ENCODE measurements at places on chromosomes 1 and 21.
A peak's percentile ranks its signal among the peaks of the same experiment; 100 is the strongest.

- DNase-seq: no peak
These were observed 12.8 kb upstream of the PLA2G2E start for GRCh38 chr1:19936061-19936750.

GRCh38 chr1:234132795-234133194, 228.3 kb downstream of the SLC35F3 start:
- DNase-seq: no peak

DNA sequence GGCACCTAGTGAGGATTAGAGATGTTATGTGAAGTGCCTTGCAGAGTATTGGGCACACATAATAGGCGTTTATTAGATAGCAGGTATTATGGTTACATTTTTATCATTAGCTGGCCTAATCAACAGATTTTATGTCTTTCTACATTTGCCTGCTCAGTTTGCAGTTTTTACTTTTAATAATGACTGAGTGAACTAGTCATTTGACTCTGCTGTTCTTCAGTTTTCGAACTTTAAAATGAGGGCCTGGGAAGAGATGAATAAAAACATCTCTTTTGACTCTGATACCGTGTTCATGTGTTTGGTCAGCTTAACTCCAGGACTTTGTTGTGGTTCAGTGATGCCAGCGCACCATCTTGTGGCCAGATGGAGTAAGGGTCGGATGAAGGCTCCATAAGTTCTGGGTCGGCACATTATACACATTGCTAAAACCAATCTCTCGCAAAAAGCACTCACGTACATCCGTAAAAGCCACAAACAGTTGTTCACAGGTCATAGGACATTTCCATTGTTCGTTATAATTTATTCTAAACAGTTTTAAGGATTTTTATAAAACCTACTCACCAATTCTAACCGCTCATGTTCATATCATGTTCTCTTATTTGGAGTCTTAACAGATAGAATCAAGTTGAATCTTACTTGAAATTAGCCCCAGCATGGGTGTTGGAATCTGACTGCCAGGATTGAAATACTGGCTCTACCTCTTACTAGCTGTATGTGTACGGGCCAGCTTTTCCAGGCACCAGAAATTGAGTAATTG, 78.4 kb upstream of the GPR88 start:
- DNase-seq: peak; percentile 90

GRCh38 chr1:86616871-86617270, 70.0 kb downstream of the CLCA4 start:
- DNase-seq: peak; percentile 30

GRCh38 chr1:10561497-10561896, 86.7 kb downstream of the PEX14 start:
- no peak for DNase-seq

DNA sequence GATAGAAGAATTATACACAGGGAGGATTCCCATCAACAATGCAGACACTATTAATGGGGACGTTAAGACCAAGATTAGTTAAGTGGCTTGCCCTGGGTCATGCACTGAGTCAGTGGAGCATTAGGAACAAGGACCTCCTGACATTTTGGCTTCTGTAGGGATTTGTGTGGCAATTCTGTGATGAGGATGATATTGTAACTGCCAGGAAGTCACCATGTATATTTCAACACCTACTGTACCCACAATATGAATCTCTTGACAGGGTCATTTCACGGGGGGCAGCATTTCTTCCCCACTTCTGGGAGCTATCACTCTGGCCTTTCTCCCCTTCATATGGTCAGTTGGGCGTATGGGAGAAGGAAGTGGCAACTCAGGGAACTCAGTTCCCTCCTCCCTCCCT, 134.9 kb downstream of the RUNX1 start:
- DNase-seq: no peak

DNA sequence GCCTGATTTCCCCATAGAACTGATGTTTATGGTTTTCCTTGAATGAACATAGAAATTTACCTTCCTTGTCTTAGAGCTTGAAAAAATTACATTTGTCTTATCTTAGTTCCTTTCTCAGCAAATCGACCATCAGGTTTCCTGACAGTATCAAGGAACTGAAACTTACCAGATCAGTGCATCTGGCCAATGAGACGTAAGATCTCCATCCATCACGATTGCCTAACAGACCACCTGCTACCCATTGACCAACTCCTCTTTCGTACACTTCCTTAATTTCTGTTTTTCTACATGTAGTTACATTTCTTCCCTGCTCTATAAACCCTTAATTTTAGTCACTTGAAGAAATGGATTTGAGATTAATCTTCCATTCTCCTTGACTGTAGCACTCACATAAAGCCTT, 57.4 kb upstream of the TMPRSS15 start:
- no peak for DNase-seq

GRCh38 chr21:37675202-37675801, 241.0 kb downstream of the KCNJ6 start:
- DNase-seq: peak; percentile 21

- no peak for DNase-seq
These were observed 345.9 kb downstream of the FAM72C start for GRCh38 chr1:143625886-143626285.

DNA sequence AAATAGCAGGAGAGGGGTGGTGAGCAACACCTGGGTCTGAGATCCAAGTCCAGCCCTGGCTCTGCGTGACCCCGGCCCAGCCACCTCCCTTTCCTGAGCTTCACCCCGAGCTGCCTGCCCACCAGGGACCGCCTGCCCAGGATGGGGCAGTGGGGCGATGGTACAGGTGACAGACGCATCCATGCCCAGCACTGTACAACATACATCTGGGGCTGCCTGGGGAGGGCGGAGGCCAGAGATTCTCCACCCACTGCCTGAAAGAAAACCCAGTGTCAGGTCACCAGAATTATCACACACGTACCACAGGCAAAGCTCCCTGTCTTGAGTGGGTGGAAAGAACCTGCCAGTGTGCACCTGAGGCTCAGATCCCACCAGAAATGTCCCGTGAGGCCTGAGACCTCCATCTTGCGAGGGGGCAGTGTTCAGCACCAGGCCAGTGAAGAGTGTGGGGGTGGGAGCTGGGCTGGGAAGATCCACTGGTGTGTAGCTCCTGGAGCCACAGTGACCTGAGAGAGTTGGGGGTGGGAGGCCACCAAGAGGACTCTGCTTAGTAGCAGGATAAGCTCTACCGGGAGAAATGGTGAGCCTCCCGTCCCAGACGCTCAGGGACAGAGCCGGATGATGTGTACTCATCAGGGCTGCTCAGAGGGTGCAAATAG, 81.5 kb downstream of the DMRTB1 start:
- no peak for DNase-seq

DNA sequence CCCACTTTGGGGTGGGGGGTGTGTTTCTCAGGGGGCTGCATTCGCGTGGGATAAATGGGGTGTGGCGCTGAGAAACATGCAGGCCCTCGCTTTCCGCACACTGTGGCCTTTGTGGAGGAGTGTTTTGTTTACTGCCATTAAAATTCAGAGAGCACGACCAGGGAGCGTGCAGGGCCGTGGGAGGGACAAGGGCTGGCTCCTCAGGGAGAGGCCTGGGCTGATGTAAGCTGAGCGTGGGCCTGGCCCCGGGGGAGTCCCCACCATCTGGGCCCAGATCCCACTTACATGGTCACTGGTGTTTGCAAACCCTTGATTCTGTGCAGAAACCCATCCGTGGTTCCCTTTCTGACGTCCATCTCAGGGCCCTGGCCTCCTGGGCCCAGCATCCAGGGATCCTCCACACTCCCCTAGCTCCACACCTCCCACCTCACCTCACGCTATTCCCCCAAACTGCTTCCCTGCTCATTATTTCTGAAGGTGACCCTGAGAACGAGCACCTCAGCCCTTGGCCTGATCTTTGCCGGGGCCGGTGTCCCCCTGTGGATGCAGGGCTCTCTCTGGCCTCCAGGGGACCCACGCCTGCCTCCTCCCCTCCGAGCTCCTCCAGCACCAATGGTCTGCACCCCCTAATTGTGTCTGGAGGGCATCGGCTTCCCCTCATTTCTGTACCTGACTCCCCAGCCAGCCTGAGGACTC, 92.5 kb upstream of the SIM2 start:
- DNase-seq: no peak

- no peak for DNase-seq
These were observed 15.2 kb downstream of the PRKAA2 start for GRCh38 chr1:56660293-56660692.

DNA sequence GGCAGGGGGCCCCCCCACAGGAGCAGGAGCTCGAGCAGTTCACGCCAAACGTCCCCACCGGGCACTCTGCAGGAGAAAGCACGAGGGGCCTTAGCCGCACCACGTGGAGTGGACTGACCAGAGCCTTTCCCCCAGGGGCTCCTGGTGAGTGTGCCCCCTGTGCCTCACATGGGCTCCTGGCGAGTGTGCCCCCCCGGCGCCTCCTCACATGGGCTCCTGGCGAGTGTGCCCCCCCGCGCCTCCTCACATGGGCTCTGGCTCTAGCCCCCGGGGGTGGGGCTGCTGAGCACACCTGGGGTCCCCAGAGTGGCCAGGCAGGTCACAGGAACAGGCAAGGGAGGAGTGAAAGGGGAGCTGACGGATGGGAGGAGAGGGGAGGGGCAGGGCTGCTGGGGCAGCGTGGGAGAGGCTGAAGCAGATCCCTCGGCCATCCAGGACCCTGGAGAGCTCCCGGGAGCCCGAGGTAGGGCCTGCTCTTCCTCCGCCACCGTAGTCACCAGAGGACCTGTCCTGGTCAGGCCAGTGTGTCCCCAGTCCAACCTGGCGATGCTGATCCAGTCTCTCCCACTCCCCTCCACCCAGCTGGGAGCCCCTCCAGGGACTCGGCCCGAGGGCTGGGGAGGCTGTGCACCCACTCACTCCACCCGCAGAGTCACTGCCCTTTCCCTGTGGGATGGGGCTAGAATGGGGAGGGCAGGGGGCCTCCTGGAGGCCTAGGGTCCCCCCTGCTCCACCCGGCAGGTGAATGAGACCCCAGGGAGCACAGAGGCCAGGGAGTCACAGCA, 47.6 kb downstream of the ARHGEF16 start:
- DNase-seq: peak; percentile 65

DNA sequence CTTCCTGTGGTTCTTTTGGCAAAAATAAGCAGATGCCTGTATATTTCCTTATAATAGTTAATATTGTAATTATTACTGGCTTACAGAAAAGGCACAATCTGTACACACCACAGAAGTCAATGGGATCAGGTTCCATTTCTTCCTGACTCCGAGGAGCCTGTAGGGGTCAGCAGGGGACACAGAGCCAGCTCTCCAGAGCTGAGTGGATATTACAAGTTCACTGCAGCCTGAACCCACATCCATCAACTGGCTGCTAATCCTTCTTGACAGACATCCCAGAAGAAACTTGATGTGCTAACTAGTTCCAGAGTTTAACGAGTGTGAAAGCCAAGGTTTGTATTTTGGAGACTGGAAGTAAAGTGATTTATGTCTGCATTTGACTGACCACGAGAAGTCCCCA, 203.8 kb downstream of the LMX1A start:
- DNase-seq: peak; percentile 9

DNA sequence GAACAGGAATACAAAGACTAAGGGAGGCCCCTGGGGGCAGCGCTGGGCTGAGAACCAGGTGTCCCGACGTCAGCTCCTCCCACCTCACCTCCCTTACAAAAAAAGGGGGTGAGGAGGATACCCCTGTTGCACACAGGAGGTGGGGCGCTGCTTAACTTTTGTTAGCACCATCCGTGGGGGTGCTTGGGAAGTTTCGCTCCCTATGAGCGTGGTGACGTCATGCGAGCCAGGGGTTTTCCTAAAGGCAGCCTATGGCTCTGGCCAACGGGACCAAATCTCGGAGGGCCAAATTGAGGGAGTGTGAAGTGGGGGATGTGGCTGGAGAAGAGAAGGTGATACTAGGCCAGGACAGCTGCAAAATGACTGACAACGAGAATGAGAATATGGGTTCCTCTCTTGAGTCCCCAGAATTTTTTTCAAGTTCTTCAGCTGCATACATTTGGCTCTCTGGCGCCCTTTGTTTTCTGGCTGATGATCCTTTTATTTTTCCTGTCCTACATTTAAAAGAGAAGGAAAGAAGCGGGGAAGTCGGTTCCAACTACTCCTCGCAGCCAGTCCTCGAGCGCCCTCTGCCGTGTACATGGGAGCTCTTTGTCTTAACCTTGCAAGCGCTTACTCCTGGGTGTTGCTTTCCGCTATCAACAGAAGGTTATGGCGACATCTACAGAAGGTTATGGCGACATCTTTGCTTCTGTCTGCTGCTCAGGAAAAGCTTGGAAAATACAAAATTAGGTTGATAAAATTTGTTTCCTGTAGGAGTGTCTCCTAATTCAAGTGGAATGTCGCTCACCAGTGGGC, 48.0 kb upstream of the ZC3H11B start:
- peak; percentile 95 for DNase-seq

DNA sequence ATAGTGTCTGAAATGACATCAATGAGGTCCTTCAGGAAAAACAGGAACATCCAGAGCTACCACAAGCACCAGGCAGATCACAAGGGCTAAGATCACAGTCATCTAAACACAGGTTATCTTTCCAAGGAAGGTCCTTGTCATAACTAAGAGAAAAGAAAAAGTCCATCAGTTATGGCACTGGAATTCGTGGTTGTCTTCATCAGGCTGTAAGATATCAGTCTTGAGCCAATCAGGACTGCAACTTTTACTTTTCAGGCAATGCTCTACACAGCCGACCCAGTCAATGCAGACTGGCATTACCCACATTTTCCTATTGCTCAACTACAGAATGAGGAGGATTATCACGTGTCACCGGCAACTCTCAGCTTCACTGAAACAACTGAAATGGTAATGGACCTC, 26.4 kb downstream of the SORT1 start:
- DNase-seq: peak; percentile 67

DNA sequence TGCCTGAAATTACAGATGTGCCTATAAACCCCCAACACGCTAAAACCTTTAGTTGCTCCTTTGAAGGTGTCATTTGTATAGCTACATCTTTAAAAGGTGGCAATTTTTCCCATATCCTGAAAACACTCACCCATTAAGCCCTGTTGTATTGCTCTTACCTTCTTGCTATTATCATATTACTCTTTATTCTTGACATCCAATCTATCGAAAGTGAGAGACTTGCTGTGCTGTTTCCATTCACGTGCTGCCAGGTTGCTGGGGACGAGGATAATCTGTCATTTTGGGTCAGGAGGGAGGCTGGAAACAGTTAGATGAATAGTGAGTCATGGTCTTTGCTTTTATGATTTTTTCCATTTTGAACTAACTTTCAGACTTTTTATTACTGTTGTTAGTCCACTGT, 213.0 kb upstream of the PRMT6 start:
- no peak for DNase-seq

GRCh38 chr21:34630536-34631143, 15.7 kb upstream of the RCAN1 start:
- peak; percentile 66 for DNase-seq

GRCh38 chr1:109475261-109475660, 8.4 kb upstream of the ATXN7L2 start:
- no peak for DNase-seq

- DNase-seq: no peak
These were observed 109.8 kb downstream of the KCNK2 start for GRCh38 chr1:215192306-215192705.

DNA sequence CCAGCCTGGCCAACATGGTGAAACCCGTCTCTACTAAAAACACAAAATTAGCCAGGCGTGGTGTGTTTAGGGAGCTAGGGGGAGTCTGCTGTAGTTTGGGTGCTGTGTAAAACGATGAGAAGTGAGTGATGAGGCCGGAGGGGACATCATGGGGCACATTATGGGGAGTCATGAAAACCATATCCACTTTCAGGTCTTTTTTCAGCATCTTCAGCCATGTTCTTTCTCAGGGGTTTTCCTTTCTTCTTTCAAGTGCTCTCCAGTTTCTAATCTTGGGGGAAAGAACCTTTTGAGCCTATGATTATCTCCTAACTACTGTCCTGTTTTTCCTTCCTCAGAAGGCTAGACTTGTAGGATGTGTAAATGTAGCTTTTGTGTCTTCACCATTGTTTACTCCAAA, 14.4 kb downstream of the KDM4A start:
- no peak for DNase-seq
